Naive thymus-derived CD8-positive, alpha-beta T cell (primary cell): ENCODE measurements at places on chromosomes 7 and 10.

GRCh38 chr7:128874140-128875031, 11.7 kb downstream of the ATP6V1F start:
- no peak overlapping the region for H3K27ac ChIP-seq
- DNase-seq, result no peak
- H3K4me1 ChIP-seq, result peaks cover 4% of the 10 kb centered on the region
- peak overlapping the region; percentile 29 for H3K4me3 ChIP-seq
- no peaks in the 10 kb centered on the region for H3K27me3 ChIP-seq
- H3K36me3 ChIP-seq, result no peaks in the 10 kb centered on the region

DNA sequence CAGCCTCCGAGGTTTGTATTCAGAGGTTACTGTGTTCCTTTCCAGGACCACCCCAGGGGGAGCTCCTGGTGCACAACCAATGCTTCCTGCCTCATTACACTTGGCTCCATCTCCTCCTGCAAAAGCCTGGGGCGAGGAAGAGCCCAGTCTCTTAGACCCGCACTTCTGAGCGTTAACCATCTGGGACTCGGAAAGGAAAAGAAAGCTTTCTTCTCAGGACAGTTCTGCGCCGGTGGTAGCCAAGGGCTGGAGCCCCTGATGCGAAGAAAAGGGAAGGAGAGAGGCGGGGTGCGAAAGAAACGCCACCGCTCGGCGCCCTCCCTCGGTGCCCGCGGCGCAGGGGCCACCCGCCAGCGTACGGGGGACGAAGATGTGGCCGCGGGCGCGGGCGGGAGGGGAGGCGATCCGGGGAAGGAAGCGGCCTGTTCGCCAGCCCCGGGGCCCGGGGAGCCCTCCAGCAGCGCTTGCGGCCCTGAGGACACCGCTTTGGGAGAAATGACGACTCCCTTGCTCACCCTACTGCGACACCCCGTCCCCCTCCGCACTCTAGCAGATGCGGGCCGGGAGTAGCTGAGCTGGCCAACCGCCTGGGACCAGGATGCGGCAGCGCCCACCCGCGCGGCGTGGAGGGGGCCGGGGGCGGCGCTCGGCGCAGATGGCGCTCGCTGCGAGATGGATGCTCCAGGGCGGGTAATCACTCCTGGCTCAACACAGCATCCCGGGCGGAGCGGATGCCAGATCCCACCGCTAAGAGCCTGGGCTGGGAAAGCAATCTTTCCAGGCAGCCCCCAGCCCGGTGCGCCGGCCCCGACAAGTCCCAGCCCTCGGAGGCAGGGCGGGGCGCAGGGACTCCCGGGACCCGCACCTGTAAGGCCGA, 1.3 kb downstream of the NRCAM start:
- H3K4me3 ChIP-seq, result peak overlapping the region; percentile 94
- no peaks in the 10 kb centered on the region for H3K36me3 ChIP-seq
- H3K27ac ChIP-seq, result peak overlapping the region; percentile 75
- no peaks in the 10 kb centered on the region for H3K27me3 ChIP-seq

- peaks cover 30% of the 10 kb centered on the region for H3K27me3 ChIP-seq
- no peaks in the 10 kb centered on the region for H3K36me3 ChIP-seq
- no peak overlapping the region for H3K4me3 ChIP-seq
- no peak overlapping the region for H3K27ac ChIP-seq
- peaks cover 6% of the 10 kb centered on the region for H3K4me1 ChIP-seq
Observed at GRCh38 chr10:43264344-43264964, 2.4 kb downstream of the RASGEF1A start.

- no peak overlapping the region for H3K4me3 ChIP-seq
- H3K27ac ChIP-seq, result no peak overlapping the region
- H3K27me3 ChIP-seq, result no peaks in the 10 kb centered on the region
- H3K4me1 ChIP-seq, result peaks cover 33% of the 10 kb centered on the region
Observed at GRCh38 chr7:37097983-37098382, 350.7 kb downstream of the ELMO1 start.

GRCh38 chr10:60237977-60238758, 151.5 kb downstream of the ANK3 start:
- H3K4me3 ChIP-seq, result peak overlapping the region; percentile 50
- H3K4me1 ChIP-seq, result peaks cover 24% of the 10 kb centered on the region
- peak overlapping the region; percentile 22 for H3K27ac ChIP-seq
- no peaks in the 10 kb centered on the region for H3K36me3 ChIP-seq
- DNase-seq, result no peak

DNA sequence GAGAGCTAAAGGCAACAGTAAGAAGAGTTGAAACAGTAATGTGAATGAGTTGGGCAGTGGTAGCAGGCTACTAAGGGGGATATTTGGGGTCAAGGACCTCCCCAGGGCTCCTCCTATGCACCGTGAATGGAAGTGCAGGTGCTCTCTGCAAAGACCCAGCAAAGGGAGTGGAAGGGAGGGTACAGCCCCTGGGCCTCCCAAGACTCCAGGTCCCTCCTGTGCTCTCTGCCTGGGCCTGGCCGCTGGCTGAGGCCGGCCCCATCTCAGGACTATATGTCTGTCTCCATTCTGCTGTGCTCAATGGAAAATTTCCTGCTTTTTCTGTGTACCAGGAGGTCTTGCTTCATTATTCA, 372.1 kb upstream of the MKI67 start:
- no peaks in the 10 kb centered on the region for H3K36me3 ChIP-seq
- H3K27me3 ChIP-seq, result peaks cover 6% of the 10 kb centered on the region

DNA sequence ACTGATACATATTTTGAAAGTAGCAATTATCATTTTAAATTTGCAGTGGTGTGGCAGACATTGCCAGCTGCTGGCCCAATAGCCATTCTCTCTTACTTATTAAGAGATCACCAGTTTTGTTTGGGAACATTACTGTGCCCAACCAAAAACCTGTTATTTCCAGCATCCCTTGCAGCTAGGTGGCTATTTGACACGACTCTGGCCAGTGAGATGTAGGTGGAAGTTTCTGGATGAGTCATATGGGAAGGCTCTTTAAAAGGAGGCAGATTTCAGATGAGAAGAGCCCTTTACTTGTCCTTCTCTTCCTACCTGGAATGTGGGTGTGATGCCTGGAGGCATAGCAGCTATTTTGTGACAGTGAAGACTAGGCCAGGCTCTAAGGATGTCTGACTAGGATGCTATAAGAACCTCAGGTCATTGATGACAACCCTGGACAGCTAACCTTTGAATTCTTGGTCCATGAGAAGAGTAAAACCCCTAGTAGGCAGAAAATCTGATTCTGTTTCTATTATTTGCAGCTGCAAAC, 77.9 kb downstream of the CARD11 start:
- peak overlapping the region; percentile 24 for H3K27ac ChIP-seq
- peaks cover 34% of the 10 kb centered on the region for H3K36me3 ChIP-seq
- H3K4me3 ChIP-seq, result no peak overlapping the region
- no peaks in the 10 kb centered on the region for H3K27me3 ChIP-seq

DNA sequence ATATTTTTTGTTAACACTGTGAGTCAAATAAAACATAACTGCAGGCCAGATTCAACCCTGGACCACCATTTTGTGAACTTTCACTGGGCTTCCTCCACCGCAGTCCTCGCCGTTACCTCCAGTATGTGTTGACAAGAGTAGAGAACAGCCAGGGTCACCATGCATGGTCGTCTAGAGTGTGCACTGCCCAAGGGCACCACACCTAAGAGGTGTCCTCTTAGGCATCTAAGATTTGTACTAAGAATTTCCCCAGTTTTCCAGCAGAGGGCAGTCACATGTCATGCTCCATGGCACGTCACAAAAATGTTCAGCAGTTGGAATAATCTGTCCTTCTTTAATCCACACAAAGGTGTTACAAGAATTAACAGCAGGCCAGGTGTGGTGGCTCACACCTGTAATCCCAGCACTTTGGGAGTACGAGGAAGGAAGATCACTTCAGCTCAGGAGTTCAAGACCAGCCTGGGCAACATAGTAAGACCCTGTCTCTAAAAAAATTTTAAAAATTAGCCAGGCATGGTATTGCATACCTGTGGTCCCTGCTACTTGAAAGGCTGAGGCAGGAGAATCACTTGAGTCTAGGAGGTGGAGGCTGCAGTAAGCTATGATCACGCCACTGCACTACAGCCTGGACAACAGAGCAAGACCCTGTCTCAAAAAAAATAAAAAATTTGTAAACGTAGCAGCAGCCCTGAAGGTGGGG, 71.2 kb upstream of the FOXK1 start:
- peaks cover 13% of the 10 kb centered on the region for H3K4me1 ChIP-seq
- DNase-seq, result peak; percentile 62
- H3K27me3 ChIP-seq, result no peaks in the 10 kb centered on the region

DNA sequence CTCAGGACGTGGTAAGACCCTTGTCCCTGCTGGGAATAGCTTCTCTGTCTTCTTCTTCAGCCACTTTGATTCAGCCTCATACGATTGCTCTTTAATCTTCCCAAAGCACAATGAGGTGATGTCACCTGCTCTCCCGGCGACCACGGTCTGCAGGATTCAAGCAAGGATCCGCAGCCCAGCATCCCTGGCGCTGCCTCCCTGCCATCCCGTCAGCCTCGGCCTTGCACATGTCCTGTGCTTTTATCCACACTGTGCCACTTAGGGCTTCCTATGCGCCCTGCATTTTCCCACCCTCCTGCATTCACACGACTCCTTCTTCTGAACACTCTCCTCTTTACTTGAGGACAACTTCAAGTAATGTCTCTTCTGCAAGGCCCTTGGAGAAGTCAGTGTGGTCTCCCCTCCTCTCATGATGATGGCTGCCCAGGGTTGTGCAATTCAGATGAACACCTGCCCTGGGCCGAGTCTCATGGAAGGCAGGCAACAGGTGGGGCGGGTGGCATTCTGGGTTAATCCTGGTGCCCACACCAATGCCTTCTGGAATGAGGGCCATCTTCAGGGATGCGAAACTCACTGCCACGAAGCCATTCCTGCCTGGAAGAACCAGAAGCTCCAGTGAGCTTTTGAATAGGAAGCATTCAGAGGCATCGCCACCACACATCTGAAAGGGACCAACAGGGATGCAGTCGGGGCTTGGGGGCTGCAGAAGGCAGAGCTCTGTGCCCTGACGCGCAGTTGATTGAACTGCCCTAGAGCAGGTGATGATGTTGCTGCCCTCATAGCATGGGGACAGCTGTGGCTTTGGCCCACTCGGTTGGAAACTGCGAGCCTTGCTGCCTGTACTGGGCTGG, 287.5 kb downstream of the GLRX3 start:
- peaks cover 2% of the 10 kb centered on the region for H3K27me3 ChIP-seq
- H3K4me1 ChIP-seq, result no peaks in the 10 kb centered on the region
- H3K4me3 ChIP-seq, result no peak overlapping the region
- H3K27ac ChIP-seq, result no peak overlapping the region
- no peak for DNase-seq

DNA sequence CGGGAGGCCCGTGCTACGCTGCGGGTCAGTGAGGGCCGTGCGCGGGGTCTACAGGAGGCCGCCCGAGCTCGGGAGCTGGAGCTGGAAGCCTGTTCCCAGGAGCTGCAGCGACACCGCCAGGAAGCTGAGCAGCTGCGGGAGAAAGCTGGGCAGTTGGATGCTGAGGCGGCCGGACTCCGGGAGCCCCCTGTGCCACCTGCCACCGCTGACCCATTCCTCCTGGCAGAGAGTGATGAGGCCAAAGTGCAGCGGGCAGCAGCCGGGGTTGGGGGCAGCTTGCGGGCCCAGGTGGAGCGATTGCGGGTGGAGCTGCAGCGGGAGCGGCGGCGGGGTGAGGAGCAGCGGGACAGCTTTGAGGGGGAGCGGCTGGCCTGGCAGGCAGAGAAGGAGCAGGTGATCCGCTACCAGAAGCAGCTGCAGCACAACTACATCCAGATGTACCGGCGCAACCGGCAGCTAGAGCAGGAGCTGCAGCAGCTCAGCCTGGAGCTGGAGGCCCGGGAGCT, 7.0 kb downstream of the LZTS2 start:
- no peaks in the 10 kb centered on the region for H3K27me3 ChIP-seq
- no peak overlapping the region for H3K27ac ChIP-seq
- peaks cover 9% of the 10 kb centered on the region for H3K36me3 ChIP-seq

GRCh38 chr10:1632141-1632540, 105.2 kb downstream of the ADARB2 start:
- H3K4me3 ChIP-seq, result no peak overlapping the region
- H3K4me1 ChIP-seq, result peaks cover 8% of the 10 kb centered on the region
- no peaks in the 10 kb centered on the region for H3K36me3 ChIP-seq
- peaks cover 12% of the 10 kb centered on the region for H3K27me3 ChIP-seq

DNA sequence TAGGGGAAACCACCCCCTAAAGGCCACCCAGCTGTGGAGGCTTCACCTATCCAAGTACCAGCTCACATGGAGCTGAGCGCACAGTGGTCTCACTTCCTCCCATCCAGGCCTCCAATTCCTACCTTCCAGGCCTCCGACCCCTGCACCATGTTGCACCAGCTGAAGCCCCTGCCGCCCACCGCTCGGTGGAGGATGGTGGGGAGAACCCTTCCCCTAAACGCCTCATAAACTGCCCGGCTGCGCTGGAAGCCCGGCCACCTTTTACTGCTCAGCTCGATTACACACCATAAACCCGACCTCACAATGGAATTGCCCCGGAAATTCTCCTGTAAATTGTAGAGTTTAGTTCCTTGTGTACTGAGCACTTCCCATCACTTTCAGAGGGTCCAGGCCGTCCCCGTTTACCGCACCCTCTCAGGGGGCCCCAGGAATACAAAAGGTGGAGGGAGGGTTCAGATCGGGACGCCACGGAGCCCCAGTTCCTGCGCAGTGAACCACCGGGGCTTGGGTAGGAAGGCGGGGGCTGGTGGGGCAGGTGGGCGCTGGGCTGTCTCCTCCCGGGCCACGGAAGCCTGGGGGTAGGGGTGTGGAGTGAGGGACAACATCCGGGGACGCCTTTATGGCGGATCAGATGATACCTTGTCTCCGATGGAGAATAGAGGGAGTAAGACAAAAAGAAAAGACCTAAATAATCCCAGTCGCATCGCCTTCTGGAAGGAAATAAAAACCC, 1.4 kb upstream of the HOXA7 start:
- H3K4me1 ChIP-seq, result peaks cover 64% of the 10 kb centered on the region
- peak overlapping the region; percentile 24 for H3K27ac ChIP-seq
- peak overlapping the region; percentile 48 for H3K4me3 ChIP-seq
- peaks cover 3% of the 10 kb centered on the region for H3K36me3 ChIP-seq
- peak; percentile 53 for DNase-seq

DNA sequence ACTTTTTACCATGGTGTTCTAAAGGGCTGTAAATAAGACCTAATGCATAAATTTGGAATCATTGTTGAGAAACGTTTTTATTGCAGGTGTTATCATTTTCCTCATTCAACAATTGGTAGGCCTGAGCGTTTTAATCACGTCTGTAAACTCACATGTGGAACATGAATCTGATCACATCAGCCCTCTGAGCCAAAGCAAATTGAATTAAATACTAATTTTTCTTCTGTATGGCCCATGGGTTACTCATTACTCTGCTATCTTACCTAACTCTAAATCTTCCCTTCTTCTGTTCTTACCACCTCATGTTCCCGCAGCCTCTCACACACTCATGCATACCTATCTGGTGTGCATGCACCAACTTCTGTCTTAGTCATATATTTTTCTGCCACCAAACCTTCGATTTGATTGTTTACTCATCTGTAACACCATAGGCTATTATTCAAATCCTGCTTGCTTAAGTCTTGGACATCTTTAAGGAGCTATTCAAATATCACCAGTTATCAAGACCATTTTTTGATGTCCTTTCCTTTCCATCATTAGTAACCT, 82.3 kb downstream of the NXPH1 start:
- H3K4me1 ChIP-seq, result no peaks in the 10 kb centered on the region
- no peak for DNase-seq
- no peak overlapping the region for H3K4me3 ChIP-seq
- H3K27ac ChIP-seq, result no peak overlapping the region
